ENCODE measurements at places on chromosomes 7 and 10.

DNA sequence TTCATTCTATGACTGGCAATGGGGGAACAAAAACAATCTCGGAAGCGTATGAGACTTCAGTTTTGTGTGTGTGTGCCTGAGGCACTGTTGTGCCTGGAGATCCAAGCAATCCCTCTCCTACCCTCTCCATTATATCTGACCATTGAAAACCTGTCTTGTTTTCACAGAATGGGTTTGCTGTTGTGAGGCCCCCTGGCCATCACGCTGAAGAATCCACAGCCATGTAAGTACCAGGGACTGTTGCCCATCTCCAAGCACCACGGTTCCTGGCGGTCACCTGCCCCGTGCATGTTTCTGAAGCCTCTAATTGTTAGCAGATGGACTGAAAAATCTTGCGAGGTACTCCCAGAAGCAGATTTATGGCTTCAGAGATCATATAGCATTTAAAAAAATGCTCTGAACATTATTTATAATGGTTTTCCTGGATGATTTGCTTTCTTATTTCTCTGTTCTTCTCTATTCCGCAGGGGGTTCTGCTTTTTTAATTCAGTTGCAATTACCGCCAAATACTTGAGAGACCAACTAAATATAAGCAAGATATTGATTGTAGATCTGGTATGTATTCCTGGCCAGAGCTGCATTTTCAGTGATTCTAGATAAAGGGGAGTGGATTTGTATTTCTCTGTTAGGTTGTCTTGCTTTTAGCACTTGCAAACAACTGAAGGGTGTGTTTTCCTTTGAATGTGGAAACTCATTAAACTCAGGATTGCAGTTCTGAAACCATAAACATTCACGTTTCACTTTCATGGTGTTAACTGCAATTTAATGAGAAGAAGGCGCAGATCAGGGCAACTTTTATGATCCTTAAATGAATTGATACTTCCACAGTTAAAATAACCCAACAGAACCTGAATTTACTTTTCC is 288.2 kb downstream of the TWIST1 start:
- no peak for DNase-seq

DNA sequence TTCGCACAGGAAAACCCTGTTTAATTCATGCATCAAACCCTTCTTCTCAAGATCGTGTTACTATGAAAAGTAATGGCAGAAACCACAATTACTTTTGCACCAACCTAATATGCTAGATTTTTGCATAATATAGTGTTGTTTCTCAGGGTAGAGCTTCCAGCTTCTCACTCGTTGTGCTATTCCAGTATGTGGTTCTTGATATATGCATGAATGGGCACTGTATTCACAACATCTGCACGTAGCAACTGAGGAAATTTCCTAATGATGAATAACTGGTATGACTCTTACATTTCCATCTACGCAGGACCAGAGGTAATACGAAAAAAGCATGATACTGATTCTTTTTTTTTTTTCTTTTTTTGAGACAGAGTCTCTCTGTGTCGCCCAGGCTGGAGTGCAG is 326.6 kb upstream of the GALNT17 start:
- DNase-seq, result no peak

GRCh38 chr10:104614245-104614831 is 26.8 kb upstream of the SORCS3 start:
- DNase-seq, result no peak

GRCh38 chr7:34709771-34710170 is 51.8 kb downstream of the NPSR1 start:
- no peak for DNase-seq

DNA sequence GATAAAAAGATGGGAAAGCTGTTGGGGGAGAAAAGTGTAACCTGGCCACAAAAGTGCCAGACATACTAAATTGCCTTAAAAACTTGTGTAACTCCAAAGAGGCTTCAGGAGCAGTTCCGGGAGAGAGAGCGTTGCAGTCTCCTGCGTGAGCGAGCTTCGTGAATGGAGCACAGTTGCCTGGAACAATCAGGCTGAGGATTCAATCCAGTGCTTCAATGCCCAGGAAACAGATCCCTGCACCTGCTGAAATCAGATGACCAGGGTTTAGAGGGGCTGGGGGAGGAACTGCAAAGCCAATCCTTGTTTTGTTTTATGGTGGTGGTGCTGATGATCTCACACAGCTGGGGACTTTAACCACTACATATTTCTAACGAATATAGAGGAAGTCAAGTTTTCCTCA is 398.3 kb downstream of the DPP6 start:
- no peak for DNase-seq

- DNase-seq, result no peak
Observed at GRCh38 chr10:97820096-97820704, 29.4 kb upstream of the GOLGA7B start.

GRCh38 chr7:93902777-93903423 is 3.5 kb upstream of the GNGT1 start:
- no peak for DNase-seq

GRCh38 chr7:92466682-92467081 is 11.1 kb downstream of the ERVW-1 start:
- DNase-seq, result no peak

GRCh38 chr7:132336797-132337196 is 239.5 kb downstream of the PLXNA4 start:
- DNase-seq, result no peak

DNA sequence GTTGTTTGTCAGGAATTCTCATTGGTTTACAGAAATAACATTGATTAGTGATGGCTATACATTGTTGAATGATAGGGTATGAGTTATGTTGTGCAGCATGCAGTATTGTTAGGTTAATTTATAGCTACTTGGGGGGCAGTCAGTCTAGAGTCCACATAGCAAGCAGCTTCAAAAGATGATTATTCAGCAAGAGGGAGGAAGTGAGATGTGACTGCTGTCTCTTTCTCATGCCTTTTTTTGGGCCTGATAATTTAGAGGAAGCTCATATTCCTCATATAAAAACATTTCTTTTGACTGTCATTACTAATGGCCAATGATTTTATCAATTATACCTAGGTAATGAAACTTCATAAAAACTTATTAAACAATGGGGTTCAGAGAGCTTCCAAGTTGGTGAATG is 3.4 kb upstream of the TBRG4 start:
- DNase-seq, result no peak

GRCh38 chr10:33291053-33291592 is 43.3 kb downstream of the NRP1 start:
- DNase-seq, result no peak

DNA sequence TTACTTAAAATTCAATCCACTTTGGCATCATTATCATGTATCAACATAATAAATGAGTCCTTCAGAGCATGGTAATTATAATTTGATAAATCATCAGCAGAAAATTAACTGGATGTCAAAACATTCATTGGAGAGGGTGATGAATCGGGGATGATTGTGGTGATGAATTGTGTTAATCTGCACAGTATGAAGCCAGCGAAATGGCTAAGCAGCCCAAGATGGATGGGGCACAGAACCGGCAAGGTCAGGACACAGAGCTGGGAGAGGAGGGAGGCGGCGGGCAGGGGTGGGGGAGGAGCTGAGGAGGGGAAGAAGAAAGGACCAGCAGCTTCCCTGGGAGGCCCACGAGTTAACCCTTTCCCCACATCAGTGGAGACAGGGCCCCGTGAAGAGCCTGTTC is 536.1 kb downstream of the LRMDA start:
- no peak for DNase-seq

GRCh38 chr10:71268247-71268691 is 50.8 kb upstream of the SLC29A3 start:
- no peak for DNase-seq

- no peak for DNase-seq
Observed at GRCh38 chr7:47483604-47484273, 98.2 kb downstream of the TNS3 start.
